ENCODE measurements at places on chromosomes 1 and 21.

- DNase-seq: no peak
These were observed 23.9 kb downstream of the PCNT start for GRCh38 chr21:46347791-46348381.

DNA sequence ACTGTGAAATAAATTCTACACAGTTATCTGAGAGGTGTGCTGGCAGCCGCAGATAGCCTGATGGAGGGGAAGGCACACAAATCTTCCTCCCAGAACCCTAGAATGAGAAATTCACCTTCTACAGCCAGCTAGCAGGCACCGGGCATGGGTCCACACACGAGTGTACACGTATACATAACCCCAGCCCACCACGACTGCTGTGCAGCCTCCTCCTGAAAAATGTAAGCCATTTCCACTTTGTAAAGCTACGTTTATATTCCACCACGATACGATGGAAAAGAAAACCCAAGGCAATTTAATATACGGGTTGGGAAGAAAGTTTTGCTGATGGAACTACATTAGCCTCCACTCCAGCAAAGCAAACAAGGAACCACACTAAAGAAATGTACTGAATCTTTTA, 1.8 kb downstream of the BTG3 start:
- DNase-seq: no peak

GRCh38 chr1:199273837-199274379, 635.1 kb downstream of the PTPRC start:
- DNase-seq: no peak

- no peak for DNase-seq
These were observed 35.7 kb downstream of the RGS5 start for GRCh38 chr1:163166886-163167555.

DNA sequence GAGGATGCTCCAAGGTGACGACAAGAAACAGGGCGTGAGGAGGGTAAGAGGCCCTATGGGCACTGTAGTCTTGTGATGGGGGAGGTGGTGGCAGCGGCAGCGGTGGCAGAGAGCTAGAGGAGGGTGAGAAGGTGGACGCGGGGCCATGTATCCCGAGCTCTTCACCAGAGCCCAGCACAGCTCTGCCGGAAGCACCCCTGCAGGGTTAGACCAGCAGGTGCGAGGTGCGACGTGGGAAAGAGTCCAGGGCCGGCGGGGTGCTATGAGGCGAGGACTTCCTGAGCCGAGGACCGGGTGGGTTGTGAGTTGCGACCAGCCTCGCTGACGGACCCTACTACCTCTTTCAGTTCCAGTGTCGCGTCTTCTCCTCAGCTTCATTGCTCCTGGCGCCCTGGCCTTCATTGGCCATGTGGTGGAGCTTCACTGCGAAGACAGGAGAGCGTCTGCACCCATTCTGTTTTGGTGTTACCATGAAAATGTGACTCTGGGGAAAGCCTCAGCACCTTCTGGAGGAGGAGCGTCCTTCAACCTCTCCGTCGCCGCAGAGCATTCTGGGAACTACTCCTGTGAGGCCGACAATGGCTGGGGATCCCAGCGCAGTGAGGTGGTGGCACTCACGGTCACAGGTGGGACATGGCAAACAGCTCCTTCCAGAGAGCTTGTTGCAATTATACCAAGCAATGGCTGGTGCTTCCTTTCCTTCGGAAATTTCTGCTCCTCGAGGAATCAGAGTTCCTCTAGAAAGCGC, 67.9 kb upstream of the KIRREL1 start:
- DNase-seq: no peak

DNA sequence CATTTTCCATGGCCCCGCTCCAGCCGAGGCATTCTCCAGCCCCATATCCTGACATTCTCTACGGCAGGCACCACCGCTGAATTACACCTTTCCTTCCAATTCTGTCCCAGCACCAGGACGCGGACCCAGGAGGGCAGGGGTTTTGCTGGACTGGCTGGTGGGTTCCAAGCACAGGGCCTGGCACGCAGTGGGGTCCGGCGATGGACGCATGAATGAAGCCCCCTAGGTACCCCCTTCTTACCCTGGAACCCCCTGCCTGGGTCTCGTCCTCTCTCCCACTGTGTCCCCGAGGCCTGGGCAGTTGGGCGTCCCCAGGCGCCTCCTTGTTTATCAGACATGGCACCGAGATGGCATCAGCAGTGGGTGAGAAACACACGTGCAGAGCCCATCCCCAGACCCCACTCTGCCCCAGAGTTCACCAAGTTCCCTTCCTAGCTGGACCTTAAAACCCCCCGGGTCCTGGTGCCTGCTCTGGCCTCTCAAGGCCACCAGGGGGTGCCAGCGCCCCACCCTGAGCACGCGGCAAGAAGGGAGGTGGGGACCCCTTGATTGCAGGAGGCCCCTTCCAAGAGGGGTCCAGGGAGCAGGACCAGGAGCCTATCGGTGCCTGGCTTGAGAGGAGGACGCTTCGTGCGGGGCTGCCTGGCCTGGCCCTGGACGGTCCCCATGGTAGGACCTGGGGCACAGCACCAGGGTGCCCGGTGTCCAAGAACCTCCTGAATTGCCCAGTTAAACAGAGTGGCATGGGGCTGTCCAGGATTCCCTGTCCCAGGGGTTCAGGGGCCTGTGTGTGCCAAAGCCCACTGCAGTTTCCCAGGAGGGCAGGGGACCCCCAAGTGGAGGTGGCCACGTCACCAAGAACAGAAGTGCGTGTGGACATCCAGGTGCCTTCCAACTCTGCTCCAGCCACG, 46.1 kb downstream of the MEGF6 start:
- DNase-seq: no peak

GRCh38 chr21:39004634-39005501, 178.4 kb downstream of the PSMG1 start:
- DNase-seq: no peak

- DNase-seq: no peak
These were observed 10.7 kb upstream of the ZP4 start for GRCh38 chr1:237901299-237901934.

- no peak for DNase-seq
These were observed 43.7 kb upstream of the HMCN1 start for GRCh38 chr1:185690527-185690926.
